CD8-positive, alpha-beta memory T cell (primary cell): ENCODE measurements at places on chromosomes 12 and 14. TPM values are rescaled to one million over a fixed set of nuclear protein-coding genes. Genes with fewer than 3 reads are reported as not detected.

Gene KIF26A
- total RNA-seq: 0.15 TPM

Gene NINJ2
- 3.3 TPM for total RNA-seq

Gene TAS2R9
- not detected for total RNA-seq

Gene CAPZA3
- total RNA-seq: not detected

GRCh38 chr14:36514278-36515104 lies 5.5 kb downstream of the NKX2-1 start:
- no peaks in the 10 kb centered on the region for H3K36me3 ChIP-seq
- H3K27ac ChIP-seq: no peak overlapping the region
- peaks cover 19% of the 10 kb centered on the region for H3K27me3 ChIP-seq
- DNase-seq: no peak

- H3K27me3 ChIP-seq: no peaks in the 10 kb centered on the region
- H3K4me3 ChIP-seq: no peak overlapping the region
- no peaks in the 10 kb centered on the region for H3K36me3 ChIP-seq
- DNase-seq: no peak
- H3K4me1 ChIP-seq: no peaks in the 10 kb centered on the region
- H3K27ac ChIP-seq: no peak overlapping the region
Observed at GRCh38 chr14:86897224-86897623, 1095.8 kb downstream of the GALC start.

- no peak overlapping the region for H3K27ac ChIP-seq
- H3K4me3 ChIP-seq: no peak overlapping the region
- no peak for DNase-seq
- no peaks in the 10 kb centered on the region for H3K4me1 ChIP-seq
- no peaks in the 10 kb centered on the region for H3K27me3 ChIP-seq
Observed at GRCh38 chr12:114904254-114905003, 220.5 kb upstream of the TBX3 start.

- no peaks in the 10 kb centered on the region for H3K4me1 ChIP-seq
- DNase-seq: no peak
- no peak overlapping the region for H3K27ac ChIP-seq
- H3K4me3 ChIP-seq: no peak overlapping the region
Observed at GRCh38 chr12:106418970-106419369, 61.4 kb downstream of the POLR3B start.

GRCh38 chr12:115201966-115202365 lies 518.0 kb upstream of the TBX3 start:
- no peak for DNase-seq
- no peak overlapping the region for H3K4me3 ChIP-seq
- H3K27me3 ChIP-seq: no peaks in the 10 kb centered on the region
- H3K27ac ChIP-seq: no peak overlapping the region
- H3K4me1 ChIP-seq: no peaks in the 10 kb centered on the region

DNA sequence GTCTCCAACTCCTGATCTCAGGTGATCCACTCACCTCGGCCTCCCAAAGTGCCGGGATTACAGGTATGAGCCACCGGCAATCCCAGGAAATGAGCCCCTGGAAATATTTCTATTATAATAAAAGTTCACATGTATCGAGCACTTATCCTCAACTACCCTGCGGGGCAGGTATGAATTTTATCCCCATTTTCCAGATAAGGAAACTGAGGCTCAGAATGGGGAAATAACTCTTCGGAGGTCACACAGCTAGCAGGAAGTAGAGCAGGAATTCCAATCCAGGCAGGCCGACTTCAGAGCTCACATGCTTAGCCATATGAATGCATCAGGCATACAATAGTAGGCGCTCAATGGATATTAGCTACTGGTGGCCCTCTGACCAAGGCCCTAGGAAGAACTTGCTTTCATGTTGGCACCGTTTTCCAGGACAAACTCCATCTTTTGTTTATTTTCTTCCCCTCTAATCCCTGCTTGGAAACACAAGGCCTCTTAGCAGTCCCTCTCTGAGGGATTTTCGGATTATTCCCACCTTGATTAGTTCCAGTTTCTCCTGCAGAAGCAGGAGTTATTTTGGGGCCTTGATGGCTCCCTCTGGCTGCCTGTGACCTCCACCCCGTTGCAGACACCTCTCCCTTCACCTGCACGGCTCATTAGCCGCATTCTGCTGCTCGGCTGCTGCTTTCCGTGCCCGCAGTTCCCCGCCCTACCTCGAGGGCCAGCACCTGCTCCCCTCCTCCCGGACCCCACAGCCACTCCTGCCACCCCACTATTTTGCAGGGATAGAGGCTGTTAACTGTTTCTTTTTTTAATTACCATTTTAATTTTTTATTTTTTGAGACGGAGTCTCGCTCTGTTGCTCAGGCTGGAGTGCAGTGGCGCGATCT lies 18.7 kb upstream of the POP5 start:
- no peaks in the 10 kb centered on the region for H3K36me3 ChIP-seq
- no peak for DNase-seq
- H3K27ac ChIP-seq: no peak overlapping the region
- H3K4me3 ChIP-seq: no peak overlapping the region
- H3K4me1 ChIP-seq: no peaks in the 10 kb centered on the region

DNA sequence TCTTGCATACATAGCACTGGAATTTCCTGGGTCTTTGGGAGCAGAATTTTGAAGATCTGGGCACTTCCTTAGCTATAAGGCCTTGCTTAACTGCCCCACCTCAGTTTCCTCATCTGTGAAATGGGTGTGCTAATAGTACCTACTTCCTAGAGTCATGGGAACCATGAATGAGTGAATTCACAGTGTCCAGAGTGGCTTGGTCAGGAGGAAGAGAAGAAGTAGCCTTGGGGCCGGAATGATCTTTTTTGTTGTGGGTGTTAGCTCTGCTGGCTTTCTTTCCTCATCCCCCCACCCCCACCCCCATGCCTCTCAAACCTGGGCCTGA lies 2.4 kb downstream of the SH2B3 start:
- H3K27ac ChIP-seq: no peak overlapping the region
- no peak for DNase-seq

GRCh38 chr12:106861984-106862916 lies 87.8 kb downstream of the RIC8B start:
- H3K4me1 ChIP-seq: no peaks in the 10 kb centered on the region
- no peak overlapping the region for H3K27ac ChIP-seq
- no peak overlapping the region for H3K4me3 ChIP-seq
- no peak for DNase-seq

- H3K27ac ChIP-seq: no peak overlapping the region
- peak overlapping the region; percentile 24 for H3K4me3 ChIP-seq
- H3K27me3 ChIP-seq: no peaks in the 10 kb centered on the region
- DNase-seq: no peak
- peaks cover 55% of the 10 kb centered on the region for H3K36me3 ChIP-seq
- H3K4me1 ChIP-seq: peaks cover 80% of the 10 kb centered on the region
Observed at GRCh38 chr14:21262410-21262809, 6.8 kb downstream of the HNRNPC start.

DNA sequence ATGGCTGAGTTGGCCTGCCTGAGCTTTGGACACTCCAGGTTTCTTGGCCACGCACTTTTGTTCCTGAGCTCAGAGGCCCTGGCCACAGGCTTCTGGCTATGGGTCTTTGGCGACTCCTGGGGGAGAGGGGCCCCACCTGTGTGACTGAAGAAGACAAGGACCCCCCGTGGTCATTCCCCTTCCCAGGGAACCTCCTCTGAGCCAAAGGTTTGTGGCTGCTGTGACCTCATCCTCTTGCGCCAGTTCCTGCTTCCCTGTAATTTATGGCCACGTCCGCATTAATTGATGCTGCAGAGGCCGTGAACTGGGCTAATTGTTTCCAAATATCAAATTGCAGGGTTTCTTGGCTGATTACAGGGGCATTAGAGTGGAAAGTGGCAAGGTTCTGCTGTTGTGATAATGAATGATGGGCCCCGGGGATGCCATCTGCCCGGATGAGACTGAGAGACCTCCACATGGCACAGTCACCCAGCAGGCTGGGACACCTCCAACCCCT lies 27.6 kb upstream of the NOS1 start:
- no peaks in the 10 kb centered on the region for H3K36me3 ChIP-seq
- no peaks in the 10 kb centered on the region for H3K27me3 ChIP-seq
- no peak overlapping the region for H3K27ac ChIP-seq
- no peak for DNase-seq
- no peak overlapping the region for H3K4me3 ChIP-seq
- H3K4me1 ChIP-seq: no peaks in the 10 kb centered on the region

- H3K27ac ChIP-seq: no peak overlapping the region
- H3K27me3 ChIP-seq: no peaks in the 10 kb centered on the region
- no peaks in the 10 kb centered on the region for H3K36me3 ChIP-seq
- H3K4me3 ChIP-seq: no peak overlapping the region
Observed at GRCh38 chr12:43226151-43226550, 325.9 kb downstream of the ADAMTS20 start.

DNA sequence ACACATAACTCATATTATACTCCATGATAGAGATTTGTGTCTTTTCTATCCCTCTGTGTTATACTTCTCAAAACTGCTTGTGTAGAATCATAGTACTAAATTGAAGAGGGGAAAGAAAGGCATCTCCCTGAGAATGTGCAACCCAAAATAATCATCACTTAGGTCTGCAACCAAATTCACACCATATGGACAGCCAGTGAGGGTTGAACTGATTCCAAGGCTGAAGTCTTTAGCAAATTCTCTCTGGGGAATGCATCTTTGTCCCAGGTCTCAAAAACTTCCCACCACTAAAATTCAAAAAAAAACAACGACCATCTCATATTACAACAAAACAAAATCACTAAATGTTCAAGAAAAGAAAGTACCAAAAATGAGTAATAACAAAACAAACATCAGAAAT lies 11.0 kb downstream of the ZFC3H1 start:
- H3K27me3 ChIP-seq: no peaks in the 10 kb centered on the region
- no peak overlapping the region for H3K4me3 ChIP-seq
- H3K36me3 ChIP-seq: peaks cover 17% of the 10 kb centered on the region
- H3K27ac ChIP-seq: no peak overlapping the region

- no peaks in the 10 kb centered on the region for H3K36me3 ChIP-seq
- DNase-seq: no peak
- no peaks in the 10 kb centered on the region for H3K4me1 ChIP-seq
- H3K27me3 ChIP-seq: no peaks in the 10 kb centered on the region
- H3K27ac ChIP-seq: no peak overlapping the region
- H3K4me3 ChIP-seq: no peak overlapping the region
Observed at GRCh38 chr12:124518051-124518932, 49.1 kb downstream of the NCOR2 start.

DNA sequence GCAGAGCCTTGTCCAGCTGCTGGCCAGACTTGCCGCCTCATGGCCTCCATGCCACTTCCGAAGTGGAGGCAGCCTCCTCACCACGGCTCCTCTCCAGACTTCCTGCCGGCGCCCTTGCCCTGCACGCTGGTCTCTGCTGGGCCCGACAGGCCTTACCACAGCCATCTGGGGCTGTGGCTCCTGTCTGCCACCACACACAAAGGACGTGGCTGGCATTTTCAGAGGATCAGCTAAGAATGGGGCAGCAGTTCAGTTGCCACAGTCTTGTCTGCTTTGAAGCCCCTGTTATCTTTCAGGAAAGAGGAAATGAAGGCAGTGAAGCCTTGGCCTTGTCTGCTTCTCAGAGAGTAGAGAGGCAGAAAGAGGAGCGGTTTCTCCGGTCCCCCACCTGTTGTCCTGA lies 178.0 kb upstream of the FKBP4 start:
- no peak overlapping the region for H3K27ac ChIP-seq
- H3K4me3 ChIP-seq: no peak overlapping the region
- no peaks in the 10 kb centered on the region for H3K36me3 ChIP-seq

DNA sequence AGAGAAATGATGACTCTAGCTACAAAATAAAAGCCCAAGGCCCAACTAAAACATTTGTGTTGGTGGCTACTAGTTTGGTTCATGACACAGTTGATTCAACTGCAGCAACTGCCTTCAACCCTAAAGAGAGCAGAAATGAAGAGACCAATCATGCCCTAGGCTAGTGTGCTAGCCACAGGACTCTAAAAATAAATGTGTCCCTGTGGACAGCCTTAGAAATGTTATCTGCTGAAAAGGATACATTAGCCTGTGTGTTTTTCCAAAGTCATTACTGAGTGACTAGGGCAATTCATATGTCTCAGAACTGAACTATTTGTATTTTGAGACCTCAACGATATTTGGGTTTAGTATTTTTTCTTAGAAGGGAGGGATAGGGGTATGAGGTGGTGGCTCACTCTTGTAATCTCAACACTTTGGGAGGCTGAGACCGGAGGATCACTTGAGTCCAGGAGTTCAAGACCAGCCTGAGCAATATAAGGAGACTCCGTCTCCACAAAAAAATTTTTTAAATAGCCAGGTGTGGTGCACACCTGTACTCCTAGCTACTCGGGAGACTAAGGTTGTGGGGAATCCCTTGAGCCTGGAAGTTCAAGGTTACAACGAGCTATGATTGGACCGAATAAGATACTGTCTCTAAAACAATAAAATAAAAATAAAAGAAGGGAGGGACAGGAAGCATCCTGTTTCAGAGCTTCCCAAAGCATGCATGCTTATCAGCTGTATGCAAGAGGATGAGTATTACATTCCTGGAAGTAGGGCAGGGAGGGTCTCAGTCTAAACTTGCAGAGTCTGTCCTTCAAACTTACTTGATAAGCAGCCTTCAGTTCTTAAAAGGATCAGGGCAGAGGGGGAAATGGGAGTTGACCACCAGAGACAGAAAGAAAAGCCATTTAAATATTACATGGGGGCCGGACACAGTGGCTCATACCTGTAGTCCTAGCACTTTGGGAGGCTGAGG lies 29.6 kb upstream of the NAP1L1 start:
- H3K27me3 ChIP-seq: no peaks in the 10 kb centered on the region
- H3K36me3 ChIP-seq: no peaks in the 10 kb centered on the region
- H3K4me3 ChIP-seq: no peak overlapping the region
- DNase-seq: no peak

DNA sequence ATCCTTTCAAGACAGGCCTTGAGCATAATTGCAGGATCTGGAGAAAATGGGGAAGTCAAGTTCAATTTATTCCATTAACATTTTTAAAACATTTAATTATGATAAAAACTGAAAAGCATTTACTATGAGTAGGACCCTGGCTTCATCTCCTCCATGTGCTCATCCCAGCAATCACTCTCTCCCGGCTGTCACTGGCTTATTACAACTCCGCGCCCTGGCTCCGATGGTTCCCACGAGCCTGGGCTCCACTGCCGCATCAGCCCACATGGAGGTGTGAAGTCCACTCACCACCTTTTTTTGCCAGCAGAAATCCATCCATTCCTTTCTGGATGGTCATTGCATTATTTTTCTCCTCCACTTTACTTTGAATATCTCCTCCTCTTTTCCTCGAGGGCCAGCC lies 194.4 kb downstream of the EMP1 start:
- no peaks in the 10 kb centered on the region for H3K27me3 ChIP-seq
- no peak overlapping the region for H3K4me3 ChIP-seq
- no peak overlapping the region for H3K27ac ChIP-seq
- H3K4me1 ChIP-seq: no peaks in the 10 kb centered on the region
- H3K36me3 ChIP-seq: no peaks in the 10 kb centered on the region
